ENCODE measurements at places on chromosomes 11 and 22. TPM values are rescaled to one million over a fixed set of nuclear protein-coding genes. Genes with fewer than 3 reads are reported as not detected.

MTFP1 gene
- total RNA-seq = 21.5 TPM

OR51B5 gene
- not detected for total RNA-seq

KDM4F gene
- total RNA-seq = not detected

CRYBB1 gene
- total RNA-seq = not detected

APOA4 gene
- not detected for total RNA-seq

- H3K36me3 ChIP-seq = no peaks in the 10 kb centered on the region
- no peak overlapping the region for H3K4me3 ChIP-seq
- no peak for DNase-seq
- H3K4me1 ChIP-seq = no peaks in the 10 kb centered on the region
- no peak overlapping the region for H3K27ac ChIP-seq
These were observed 29.0 kb downstream of the TIMP3 start for GRCh38 chr22:32830473-32830872.

DNA sequence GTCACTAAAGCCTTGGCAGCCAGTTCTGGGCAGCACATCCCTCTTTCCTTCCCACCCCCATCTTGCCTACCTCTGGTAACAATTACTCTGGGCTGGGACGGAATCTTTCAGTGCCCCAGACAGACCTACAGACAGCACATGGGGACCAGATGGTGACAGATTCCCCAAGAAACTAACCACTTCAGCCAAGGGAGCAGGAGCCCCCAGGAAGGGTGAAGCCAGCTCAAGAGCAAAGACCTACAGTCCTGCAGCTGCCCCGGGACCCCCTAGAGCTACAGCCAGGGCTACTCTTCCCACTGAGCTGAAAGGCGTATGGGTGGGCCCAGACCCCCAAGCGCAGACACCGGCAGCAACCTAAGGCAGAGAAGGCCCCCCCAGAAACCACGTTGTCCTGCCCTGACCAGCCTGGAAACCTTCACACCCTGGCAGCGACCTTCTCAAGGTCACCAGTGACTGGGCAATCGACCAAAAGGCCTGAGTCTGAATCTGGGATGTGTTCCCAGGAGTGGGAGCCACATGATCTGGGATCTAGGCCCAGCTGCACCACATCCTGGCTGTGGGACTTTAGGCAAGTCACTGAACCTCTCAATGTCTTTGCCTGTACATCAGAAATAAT is 65.8 kb downstream of the LRRC32 start:
- 0 out of 2 replicates have a peak, but pooled peaks cover 2% of the 10 kb centered on the region for H3K4me1 ChIP-seq
- no peak overlapping the region for H3K4me3 ChIP-seq
- no peak overlapping the region for H3K27ac ChIP-seq

DNA sequence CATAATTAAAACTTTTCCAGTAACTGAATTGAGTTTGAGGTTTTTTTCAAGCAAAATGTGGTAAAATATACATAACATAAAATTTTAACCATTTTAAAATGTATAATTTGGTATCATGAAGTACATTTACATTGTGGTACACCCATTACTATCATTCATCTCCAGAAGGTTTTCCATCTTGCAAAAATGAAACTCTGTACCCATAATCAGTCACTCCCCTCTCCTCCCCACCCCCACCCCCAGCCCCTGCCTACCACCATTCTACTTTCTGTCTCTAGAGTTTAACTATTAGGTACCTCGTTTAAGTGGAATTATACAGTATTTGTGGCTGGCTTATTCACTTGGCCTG is 63.7 kb downstream of the MICAL2 start:
- H3K4me1 ChIP-seq = peaks cover 47% of the 10 kb centered on the region
- H3K27ac ChIP-seq = peak overlapping the region; percentile 48
- no peaks in the 10 kb centered on the region for H3K27me3 ChIP-seq

GRCh38 chr11:86219311-86220193 is 25.0 kb upstream of the EED start:
- no peak overlapping the region for H3K27ac ChIP-seq
- no peak for DNase-seq
- no peaks in the 10 kb centered on the region for H3K36me3 ChIP-seq
- H3K4me1 ChIP-seq = 0 out of 2 replicates have a peak, but pooled peaks cover 4% of the 10 kb centered on the region

GRCh38 chr11:102469196-102469821 is 16.7 kb upstream of the TMEM123 start:
- peak overlapping the region; percentile 72 for H3K27ac ChIP-seq
- no peaks in the 10 kb centered on the region for H3K36me3 ChIP-seq
- no peak for DNase-seq
- no peak overlapping the region for H3K4me3 ChIP-seq
- peaks cover 25% of the 10 kb centered on the region for H3K4me1 ChIP-seq

- no peak for DNase-seq
- peaks cover 3% of the 10 kb centered on the region for H3K27me3 ChIP-seq
- H3K4me3 ChIP-seq = no peak within 1 kb of the TSS
- no peaks in the 10 kb centered on the region for H3K36me3 ChIP-seq
- no peak within 1 kb of the TSS for H3K27ac ChIP-seq
These were observed at the start of gene ACCSL for GRCh38 chr11:44047931-44048431. TSS of gene ACCSL (plus strand) at chr11:44047981. CDS start at chr11:44048037, 56 bp downstream.

- no peaks in the 10 kb centered on the region for H3K4me1 ChIP-seq
- no peak for DNase-seq
- no peaks in the 10 kb centered on the region for H3K36me3 ChIP-seq
- no peak overlapping the region for H3K4me3 ChIP-seq
- H3K27ac ChIP-seq = no peak overlapping the region
These were observed 15.8 kb downstream of the SHISA8 start for GRCh38 chr22:41899110-41899509.

DNA sequence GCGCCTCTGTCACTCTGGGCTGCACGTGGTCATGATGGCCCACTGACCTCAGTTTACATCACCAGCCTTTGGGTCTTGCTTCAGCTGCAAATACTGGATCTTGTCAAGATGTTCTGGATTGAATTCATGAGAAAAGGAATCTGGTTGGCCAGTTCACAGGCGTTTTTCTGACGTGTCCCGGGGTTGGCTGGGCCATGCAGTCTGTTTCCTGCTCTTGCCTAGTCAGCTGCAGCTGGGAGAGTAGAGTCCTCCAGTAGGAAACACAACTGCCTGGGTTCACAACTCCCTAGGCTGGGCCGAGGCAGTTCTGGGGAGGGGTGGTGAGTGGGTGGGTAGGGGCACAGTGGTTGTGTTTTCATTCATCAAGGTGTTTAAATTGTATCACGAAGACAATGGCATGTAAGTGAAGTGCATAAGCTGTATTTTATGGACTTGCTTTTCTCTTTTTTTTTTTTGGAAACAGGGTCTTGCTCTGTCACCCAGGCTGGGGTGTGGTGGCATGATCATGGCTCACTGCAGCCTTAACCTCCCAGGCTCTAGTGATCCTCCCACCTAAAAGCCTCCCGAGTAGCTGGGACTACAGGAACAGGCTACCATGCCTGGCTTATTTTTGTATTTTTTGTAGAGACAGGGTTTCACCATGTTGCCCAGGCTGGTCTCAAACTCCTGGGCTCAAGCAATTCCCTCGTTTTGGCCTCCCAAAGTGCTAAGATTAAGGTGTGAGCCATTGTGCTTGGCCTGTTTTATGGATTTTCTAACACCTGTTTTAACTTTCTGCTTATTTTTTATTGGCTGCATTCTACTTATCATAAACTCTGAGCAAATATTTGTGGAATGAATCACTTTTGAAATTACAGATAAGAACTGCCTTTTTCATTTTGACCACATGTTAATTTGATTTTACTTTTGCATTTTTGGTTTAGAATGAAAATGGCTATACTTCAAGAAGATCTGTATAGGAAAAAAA is 54.0 kb upstream of the PITPNB start:
- H3K4me1 ChIP-seq = no peaks in the 10 kb centered on the region
- no peaks in the 10 kb centered on the region for H3K36me3 ChIP-seq
- no peaks in the 10 kb centered on the region for H3K27me3 ChIP-seq
- DNase-seq = no peak
- H3K4me3 ChIP-seq = no peak overlapping the region

GRCh38 chr11:36407356-36407755 is 102.7 kb downstream of the TRAF6 start:
- H3K27me3 ChIP-seq = peaks cover 4% of the 10 kb centered on the region
- no peaks in the 10 kb centered on the region for H3K4me1 ChIP-seq
- H3K36me3 ChIP-seq = no peaks in the 10 kb centered on the region
- DNase-seq = no peak
- no peak overlapping the region for H3K27ac ChIP-seq

GRCh38 chr11:82556210-82556609 is 177.5 kb downstream of the FAM181B start:
- no peaks in the 10 kb centered on the region for H3K4me1 ChIP-seq
- H3K27ac ChIP-seq = no peak overlapping the region
- no peak overlapping the region for H3K4me3 ChIP-seq
- no peak for DNase-seq
- H3K27me3 ChIP-seq = no peaks in the 10 kb centered on the region

DNA sequence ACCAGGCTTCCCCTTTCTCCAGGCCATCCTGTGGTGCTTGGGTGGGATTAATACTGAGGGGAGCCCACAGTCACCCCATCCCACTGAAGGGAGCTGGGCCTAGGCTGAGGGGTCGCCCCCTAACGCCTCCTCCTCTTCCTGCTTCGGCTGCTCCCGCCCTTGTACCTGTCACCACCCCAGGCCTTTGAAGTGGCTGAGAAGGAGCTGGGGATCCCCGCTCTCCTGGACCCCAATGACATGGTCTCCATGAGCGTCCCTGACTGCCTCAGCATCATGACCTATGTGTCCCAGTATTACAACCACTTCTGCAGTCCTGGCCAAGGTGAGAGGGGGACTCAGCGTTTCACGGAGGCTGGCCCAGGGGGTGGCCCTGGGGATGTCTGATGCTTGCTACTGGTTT is 6.1 kb downstream of the MICALL1 start:
- H3K36me3 ChIP-seq = no peaks in the 10 kb centered on the region
- no peak overlapping the region for H3K27ac ChIP-seq
- no peak overlapping the region for H3K4me3 ChIP-seq
- DNase-seq = no peak

GRCh38 chr11:59291228-59291627 is 67.5 kb upstream of the OR5AN1 start:
- no peaks in the 10 kb centered on the region for H3K4me1 ChIP-seq
- H3K36me3 ChIP-seq = no peaks in the 10 kb centered on the region
- no peaks in the 10 kb centered on the region for H3K27me3 ChIP-seq
- no peak for DNase-seq
- H3K4me3 ChIP-seq = no peak overlapping the region

GRCh38 chr11:3089236-3090061 is 32.2 kb upstream of the CARS1 start:
- H3K27me3 ChIP-seq = no peaks in the 10 kb centered on the region
- no peak for DNase-seq
- no peak overlapping the region for H3K4me3 ChIP-seq
- H3K27ac ChIP-seq = no peak overlapping the region
- no peaks in the 10 kb centered on the region for H3K36me3 ChIP-seq

DNA sequence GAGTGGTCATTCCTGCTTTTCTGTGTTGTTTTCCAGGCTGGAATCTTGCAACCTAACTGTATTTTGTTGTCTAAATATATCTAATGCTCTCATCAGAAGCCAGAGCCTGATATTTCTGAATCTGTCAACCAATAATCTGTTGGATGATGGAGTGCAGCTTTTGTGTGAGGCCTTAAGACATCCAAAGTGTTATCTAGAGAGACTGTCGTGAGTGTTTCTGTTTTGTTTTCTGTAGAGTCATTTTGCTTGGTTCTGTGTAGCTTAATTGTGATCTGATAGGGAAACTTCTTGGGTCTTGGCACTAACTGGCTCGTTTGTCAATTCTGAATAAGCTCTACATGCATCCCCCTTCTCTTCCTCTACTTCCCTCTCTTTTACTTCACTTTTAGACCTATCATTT is 31.2 kb upstream of the RBMXL2 start:
- no peaks in the 10 kb centered on the region for H3K4me1 ChIP-seq
- H3K4me3 ChIP-seq = no peak overlapping the region
- H3K27me3 ChIP-seq = peaks cover 3% of the 10 kb centered on the region
- H3K27ac ChIP-seq = no peak overlapping the region
- DNase-seq = no peak

GRCh38 chr22:50238755-50239154 is 6.1 kb downstream of the TUBGCP6 start:
- no peak overlapping the region for H3K4me3 ChIP-seq
- no peaks in the 10 kb centered on the region for H3K36me3 ChIP-seq
- no peaks in the 10 kb centered on the region for H3K4me1 ChIP-seq
- no peaks in the 10 kb centered on the region for H3K27me3 ChIP-seq
- H3K27ac ChIP-seq = no peak overlapping the region
- DNase-seq = no peak

DNA sequence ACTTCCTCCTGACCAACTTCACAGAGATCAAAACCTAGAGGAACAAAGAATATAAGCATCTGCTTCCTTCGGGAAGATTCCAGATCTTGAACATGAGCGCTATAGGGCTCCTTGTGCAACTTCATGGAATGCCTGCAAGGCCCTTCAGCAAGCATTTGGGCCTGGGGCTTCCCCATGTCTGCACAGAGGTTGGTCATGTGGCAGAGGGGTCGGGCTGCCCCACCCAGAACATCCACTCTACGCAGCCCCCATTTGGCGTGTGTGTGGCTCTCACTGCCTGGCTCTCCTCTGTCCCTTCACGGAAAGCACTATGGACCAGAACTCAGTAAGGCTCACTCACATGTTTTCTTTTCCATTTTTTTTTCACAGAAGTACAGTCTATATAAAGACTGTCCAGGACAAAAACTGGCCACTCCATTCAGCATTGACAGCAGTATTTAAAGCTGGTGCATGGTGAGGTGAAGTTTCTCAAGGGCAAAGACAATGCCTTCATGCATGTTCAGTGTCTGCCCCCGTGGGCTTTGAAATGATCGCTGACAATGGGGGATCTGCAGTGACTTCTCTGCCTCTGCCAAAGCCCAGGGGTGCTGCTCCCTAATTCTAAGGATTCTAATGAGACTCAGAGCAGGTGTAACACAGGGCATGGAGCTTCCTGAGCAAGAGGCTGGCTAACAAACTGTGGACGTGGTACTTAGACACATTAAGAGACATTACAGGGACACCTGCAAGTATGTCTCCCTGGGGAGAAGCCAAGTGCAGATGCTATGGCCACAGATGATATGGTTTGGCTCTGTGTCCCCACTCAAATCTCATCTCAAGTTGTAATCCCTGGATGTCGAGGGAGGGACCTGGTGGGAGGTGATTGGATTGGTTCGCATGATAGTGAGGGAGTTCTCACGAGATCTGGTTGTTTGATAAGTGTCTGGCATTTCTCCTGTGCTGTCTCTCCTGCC is 66.5 kb upstream of the PITPNB start:
- H3K27ac ChIP-seq = no peak overlapping the region
- DNase-seq = no peak
- no peak overlapping the region for H3K4me3 ChIP-seq
- H3K4me1 ChIP-seq = no peaks in the 10 kb centered on the region

All from Panc1 (cell line).